OCI-M1 (cell line): ENCODE measurements at places on chromosomes 2 and 18.

GRCh38 chr18:63725682-63726480 lies 23.1 kb downstream of the SERPINB11 start:
- DNase-seq = no peak

DNA sequence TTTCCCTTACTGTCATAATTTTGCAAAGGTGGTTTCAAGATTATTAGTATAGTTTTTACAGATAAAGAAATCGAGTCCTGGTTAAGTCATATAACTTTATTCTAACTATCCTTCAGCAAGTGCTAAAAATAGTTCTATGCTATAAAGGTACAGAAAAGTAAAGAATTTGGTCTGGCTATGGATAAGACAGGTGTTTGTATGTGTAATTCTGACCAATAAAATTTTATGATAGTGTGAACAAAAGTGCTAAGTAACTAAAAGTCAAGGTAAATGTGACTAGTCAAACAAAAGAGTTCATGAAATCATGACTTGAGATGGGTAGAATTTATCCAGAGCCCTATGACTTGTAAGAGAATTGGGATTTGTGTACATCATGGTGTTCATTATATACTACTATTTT lies 140.7 kb downstream of the COMMD1 start:
- no peak for DNase-seq

DNA sequence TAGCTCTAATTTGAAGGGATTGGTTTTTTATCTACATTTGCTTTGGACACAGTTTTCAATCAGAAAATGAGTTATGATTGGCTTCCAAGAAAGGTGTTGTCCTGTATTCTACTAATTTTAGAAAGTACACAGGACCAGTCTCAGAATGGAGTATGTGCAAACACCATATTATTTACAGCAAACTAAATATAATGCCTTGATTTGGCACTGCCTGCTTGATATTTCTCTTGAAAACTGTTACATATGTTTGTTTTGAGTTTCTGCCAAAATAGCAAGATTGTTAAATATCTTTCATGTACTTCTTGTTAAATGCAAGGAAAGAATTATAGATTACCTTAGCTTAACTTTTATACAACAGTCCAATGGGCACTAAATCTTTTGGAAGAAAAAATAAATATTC lies 694.9 kb downstream of the KCNJ3 start:
- DNase-seq = no peak

- DNase-seq = no peak
These were observed 357.3 kb downstream of the HRH4 start for GRCh38 chr18:24817587-24818371.

DNA sequence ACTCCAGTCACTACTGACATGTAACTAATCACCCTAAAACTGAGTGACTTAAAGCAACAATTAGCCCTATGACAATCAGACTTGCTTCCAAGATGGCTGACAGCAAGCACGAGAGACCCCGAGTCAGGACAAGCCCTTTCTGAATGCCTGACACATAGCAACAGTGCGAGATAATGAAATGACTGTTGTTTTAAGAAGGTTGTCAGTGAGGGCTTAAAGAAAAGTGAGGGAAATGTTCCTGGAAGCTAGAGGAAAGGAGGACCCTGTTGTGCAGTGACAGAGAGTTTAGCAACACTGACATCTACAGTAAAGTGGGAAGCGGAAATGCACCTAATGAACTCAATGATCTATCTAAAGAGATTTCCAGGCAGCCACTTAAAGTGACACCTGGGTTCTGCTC lies 163.1 kb downstream of the STK39 start:
- no peak for DNase-seq

- DNase-seq = peak; percentile 3
These were observed 227.1 kb downstream of the RAB3GAP1 start for GRCh38 chr2:135279209-135279608.

DNA sequence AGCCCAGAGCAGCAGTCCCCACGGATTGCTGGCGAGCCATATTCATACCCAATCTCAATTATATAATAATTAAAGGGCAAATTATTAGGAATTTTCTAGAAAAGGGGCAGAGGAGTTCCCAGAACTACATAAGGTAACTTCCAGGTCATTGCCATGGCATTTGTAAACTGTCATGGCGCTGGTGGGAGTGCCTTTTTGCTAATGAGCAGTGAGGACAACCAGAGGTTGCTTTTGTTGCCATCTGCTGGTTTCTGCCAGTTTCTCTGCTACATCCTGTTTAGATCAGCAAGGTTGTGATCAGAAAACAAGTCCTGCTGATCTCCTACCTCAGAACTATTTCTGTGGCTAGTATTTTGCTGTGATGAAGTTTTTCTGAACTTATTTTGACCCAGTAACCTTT lies 159.8 kb upstream of the PIEZO2 start:
- DNase-seq = peak; percentile 65

DNA sequence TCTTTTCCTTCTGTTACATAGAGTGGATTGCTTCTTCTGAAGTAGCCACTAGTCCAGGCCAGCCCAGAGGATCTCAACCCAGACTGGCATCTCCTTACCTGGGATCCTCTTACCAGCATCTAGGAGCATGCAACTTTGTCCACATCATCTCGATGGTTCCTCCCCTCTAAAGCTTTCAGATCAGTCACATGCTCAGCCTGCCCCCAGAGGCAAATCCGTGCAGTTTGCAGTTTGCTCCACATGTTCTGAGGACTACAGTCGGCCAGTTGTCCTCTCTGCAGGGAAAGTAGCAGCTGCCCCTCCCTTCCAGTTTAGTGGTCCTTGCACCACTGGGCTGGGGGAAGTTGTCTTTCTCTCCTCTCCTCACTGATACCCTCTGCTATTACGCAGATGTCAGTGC lies 259.8 kb upstream of the APCDD1 start:
- DNase-seq = no peak

DNA sequence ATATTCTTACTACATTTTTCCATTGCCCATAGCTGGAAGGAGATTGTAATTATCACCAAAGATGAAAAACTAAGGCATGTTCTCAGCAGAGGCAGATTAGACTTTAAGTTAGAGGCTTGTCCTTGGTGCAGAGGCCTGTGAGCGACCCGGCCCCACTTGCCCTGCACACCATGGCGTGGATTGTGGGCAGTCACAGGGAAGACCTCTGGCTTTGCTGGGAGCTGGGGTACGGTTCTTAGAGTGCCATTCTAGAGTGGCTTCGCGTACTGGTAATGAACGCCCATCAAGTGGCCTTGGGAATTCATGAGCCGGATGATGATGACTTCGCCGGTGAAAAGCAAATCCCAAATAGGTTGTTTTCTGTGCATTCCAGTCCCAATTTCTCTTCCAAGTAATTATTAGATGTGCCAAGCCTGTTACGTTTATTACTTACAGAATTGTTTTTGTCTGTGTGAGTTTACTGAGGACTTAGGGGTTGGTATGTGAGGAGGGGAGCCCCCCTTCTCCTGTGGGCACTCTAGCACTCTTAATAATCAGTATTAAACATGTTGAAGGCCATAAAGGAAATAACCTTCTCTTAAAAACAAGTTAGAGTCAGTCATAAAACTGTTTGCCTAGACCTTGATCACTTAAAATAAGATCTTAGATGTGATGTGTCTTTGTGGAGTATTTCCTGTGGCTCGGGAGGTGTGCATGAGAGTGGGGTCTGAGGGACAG lies 90.6 kb downstream of the LDLRAD4 start:
- DNase-seq = no peak

DNA sequence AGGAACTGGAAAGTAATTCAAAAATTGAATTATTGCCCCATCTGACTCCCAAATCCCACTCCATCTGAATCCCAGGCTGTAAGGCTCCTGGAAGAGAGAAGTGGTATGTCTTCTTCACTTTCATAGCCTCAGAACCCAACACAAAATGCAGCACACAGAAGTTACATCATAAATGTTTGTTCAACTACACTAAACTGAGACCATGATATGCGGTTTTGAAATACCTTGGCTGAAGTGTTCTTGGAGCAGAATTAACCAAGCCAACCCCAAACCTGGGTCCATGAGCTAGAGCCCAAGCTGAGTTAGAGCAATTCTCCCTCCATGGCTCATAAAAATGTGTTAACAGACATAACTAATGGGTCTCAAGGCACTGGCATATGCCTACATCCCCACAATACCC lies 23.3 kb downstream of the NEB start:
- DNase-seq = no peak

DNA sequence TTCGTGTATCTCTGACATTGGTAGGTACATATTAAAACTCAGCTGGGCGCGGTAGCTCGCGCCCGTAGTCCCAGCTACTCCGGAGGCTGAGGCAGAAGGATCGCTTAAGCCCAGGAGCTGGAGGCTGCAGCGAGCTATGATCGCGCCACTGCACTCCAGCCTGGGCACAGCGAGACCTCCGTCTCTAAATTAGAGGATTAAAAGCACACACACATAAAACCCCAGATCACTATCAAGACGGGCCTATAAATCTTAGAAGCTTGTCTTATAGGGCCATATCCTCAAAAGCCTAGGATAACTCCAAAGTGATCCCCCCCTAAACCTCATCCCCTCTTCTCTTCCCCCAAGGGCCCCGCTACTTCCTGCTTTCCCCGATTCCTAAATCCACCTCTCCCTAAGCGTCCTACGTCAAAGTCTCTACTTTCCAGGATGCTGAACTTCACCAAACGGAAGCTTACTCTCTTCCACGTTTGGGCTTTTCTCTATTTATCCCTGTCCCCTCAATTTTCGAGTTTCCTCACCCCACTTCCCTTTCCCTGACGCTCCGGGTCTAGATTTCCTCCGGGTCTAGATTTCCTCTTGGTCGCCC lies 707 bp downstream of the KRCC1 start:
- DNase-seq = no peak
